ENCODE measurements at places on chromosomes 7 and 10. TPM values are rescaled to one million over a fixed set of nuclear protein-coding genes. Genes with fewer than 3 reads are reported as not detected.

DNA sequence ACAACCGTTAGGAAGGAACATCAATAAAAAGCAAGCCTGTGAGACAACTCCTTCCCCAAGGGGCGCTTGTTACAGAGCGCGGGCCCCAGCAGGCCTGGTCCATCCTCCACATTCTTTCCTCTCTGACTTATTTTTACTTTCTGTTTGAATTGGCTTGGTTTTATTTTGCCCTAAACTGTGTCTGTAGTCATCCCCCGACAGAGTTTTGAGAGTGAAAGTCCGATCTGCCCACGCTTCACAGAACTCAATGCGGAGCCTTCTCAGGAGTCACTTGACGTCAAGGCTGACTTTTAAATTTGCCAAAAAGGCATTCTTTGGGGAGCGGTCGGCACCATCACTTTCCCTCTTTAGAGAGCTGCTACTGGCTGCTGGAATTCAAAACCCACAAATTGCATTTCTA is 150.1 kb upstream of the KLF6 start:
- DNase-seq = no peak

GRCh38 chr7:6628045-6628444 is 9.1 kb upstream of the ZNF316 start:
- DNase-seq = no peak

DNA sequence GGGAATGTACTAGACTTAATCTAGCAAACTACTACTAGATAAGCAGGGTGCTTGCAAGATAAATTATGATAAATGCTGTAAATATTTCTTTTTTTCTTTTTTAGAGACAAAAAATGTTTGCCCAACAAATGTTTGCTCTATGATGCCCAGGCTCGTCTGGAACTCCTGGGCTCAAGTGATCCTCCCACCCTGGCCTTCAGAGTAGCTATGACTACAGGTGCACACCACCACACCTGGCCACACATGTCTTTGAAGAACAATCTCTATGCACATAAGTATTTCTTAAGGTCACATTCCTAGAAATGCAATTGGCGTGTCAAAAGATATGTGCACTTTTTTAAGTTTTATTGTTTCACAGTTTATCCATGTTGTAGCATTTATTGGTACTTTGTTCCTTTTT is 179.6 kb upstream of the FRMD4A start:
- no peak for DNase-seq

DNA sequence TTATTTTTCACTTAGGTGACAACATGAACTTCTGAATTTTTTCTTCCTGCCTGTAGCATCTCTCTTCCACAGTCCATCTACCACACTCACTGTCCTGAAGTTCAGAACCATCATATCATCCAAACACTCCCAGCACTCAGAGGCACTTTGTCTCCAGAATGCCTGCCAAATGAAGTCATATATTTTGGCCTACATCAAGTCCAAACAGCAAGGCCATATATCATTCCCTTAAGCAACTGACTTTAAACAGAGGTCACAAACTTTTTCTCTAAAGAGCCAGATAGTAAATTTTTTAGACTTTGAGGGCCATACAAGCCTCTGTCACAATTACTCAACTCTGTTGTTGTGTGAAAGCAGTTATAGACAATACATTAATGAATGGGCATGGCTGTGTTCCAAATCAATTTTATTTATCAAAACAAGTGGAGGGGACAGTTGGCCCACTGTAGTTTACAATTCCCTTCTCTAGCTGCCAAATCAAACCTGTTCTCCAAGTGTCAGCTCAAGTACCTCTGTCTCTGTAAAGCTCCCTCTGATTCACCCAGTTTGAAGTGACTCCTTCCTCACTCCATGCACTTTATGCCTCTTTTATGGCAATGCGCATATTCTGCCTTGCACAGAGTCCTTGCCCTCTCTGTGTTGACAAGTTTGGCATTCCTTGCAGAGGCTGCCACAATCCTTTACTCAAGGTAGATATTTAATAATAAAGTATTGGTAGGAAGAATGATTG is 305.7 kb downstream of the FZD1 start:
- DNase-seq = no peak

GRCh38 chr10:107072028-107072427 is 92.5 kb downstream of the SORCS1 start:
- DNase-seq = no peak

- DNase-seq = no peak
These were observed 196.2 kb upstream of the AGK start for GRCh38 chr7:141355032-141355431.

GRCh38 chr10:24552346-24553016 is 171.2 kb downstream of the ARHGAP21 start:
- peak; percentile 89 for DNase-seq

DNA sequence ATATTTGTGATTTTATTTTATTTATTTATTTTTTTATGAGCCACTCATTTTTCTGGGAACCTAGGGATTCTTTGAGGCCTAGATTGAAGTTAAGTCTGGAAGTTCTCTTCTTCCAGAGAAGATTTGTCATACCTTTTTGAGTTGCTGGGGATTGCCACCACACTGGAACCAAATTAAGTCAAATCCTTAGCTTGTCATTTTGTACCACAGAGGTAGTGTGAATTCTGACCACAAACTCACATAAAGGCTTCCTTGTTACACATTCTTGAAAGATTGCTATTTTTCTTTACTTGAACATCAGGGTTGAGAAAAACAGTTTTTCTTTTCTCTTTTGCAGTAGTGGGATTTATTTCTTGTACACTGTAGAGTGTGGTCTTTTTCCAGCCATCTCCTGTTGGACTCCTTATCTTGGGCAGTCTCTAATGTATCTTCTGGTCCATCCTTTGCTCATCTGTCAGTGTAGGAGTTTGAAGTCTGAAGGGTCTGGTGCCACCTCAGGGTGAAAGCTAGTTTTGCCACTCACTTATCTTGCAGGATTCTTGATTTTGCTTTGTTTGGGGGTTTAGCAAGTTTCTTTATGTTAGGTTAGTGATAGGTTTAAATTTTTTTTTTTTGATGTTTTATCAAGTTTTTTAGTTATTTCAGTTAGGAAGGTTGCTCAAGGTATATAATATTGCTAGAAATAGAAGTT is 24.8 kb downstream of the PCBD1 start:
- no peak for DNase-seq

- DNase-seq = no peak
These were observed 24.9 kb upstream of the PTPRN2 start for GRCh38 chr7:158612546-158612945.

DNA sequence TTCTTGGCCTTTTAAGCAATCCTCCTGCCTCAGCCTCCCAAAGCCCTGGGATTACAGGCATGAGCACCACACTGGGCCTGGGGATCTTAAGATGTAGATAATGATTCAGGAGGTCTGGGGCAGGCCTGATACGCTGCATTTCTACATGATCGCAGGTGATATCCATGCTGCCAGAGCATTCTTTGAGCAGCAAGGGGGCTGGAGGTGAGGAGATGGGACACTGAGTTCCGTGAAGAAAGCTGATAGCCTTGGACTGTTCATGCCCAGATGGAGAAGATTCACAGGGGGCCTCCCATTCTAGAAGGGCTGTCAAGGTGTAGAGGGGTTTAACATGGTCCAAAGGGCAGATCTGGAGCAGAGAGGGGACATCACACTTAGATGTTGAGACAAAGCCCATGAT is 480.3 kb downstream of the RPS24 start:
- no peak for DNase-seq

GRCh38 chr7:47888371-47889265 is 59.6 kb downstream of the PKD1L1 start:
- no peak for DNase-seq

DNA sequence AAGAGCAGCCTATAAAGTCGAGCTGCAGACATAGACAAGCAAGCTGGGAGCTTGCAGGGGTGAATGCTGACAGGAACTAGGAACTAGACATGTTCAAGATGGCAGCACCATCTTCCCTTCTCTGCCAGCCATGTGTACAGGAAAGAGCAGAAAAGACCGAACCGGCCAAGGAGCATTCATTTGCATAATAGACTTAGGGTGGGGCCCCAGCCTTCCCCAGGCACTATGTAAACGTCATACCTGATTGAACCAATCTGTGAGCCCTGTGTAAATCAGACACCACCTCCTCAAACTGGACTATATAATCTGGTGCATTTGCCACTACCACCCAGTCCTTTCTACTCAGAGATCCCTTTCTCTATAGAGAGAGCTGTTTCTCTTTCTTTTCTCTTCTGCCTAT is 106.9 kb upstream of the FAM3C start:
- no peak for DNase-seq

GRCh38 chr10:48898426-48898825 is 41.2 kb downstream of the LRRC18 start:
- DNase-seq = no peak

GRCh38 chr7:71682181-71682580 is 550.2 kb downstream of the GALNT17 start:
- DNase-seq = no peak

GRCh38 chr7:55339033-55340000 is 25.8 kb upstream of the LANCL2 start:
- DNase-seq = no peak

- no peak for DNase-seq
These were observed 40.5 kb downstream of the MACC1 start for GRCh38 chr7:20176578-20177242.

DNA sequence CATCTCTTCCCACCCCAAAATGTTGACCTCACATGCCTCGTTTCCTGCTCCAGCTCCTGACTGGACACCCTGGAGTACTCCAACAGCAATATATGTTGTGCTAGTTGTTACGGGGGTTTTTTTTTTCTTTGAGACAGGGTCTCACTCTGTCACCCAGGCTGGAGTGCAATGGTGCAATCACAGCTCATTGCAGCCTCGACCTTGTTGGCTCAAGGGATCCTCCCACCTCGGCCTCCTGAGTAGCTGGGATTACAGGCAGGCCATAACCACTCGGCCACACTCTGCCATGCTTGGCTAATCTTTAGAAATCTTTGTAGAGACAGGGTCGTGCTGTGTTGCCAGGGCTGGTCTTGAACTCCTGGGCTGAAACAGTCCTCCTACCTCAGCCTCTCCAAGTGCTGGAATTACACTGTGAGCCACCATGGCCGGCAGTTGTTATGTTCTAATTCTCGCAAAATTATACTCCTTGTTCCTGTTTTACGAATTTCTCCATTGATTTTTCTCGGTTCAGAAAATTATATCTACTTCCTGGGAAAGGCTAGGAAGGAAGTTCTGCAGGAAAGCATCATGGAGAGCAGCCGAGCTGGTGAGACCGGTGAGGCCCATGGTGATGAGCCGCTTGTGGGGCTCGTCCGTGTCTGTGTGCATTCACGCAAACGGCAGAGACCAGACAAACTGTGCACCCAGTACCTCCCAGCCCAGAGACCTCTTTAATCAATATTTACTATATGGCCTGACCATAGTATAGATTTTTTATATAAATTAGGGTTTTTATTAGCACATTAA is 52.4 kb upstream of the DNAJB6 start:
- DNase-seq = no peak

- peak; percentile 66 for DNase-seq
These were observed 128.5 kb downstream of the WDR11 start for GRCh38 chr10:120979435-120980278.

- DNase-seq = no peak
These were observed 854 bp downstream of the MTG1 start for GRCh38 chr10:133394801-133395221.

DNA sequence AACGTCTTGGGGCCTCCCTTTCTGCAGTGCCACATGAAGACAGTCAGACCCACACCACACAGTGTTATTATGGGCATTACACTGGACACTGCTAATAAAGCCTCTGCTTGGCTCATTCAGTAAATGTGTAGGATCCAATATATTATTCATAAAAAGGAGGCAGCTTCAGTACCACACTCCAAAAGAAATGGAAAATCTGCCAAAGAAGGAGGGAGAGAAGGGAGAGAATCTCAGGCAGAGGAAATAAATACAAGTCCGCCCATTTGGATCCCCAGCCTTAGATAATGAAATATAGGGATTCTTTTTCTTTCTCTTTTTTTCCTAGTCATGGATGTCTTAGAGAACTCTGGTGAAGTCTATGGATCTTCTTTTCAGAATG is 162.2 kb downstream of the ELMO1 start:
- no peak for DNase-seq

- no peak for DNase-seq
These were observed 102.7 kb downstream of the CABCOCO1 start for GRCh38 chr10:61765176-61766087.

Gene ZNF467
- 0.54 TPM for total RNA-seq

Gene SPDYE1
- not detected for total RNA-seq

Gene SPDYE11
- total RNA-seq = not detected

Gene SEC23IP
- 42.1 TPM for total RNA-seq

Gene IFIT1
- total RNA-seq = 52.3 TPM

Gene TRIM50
- total RNA-seq = not detected

Gene RASA4B
- total RNA-seq = 0.76 TPM

Gene SAP25
- total RNA-seq = 3.1 TPM

Gene NPY4R2
- total RNA-seq = not detected

Gene IGFBP1
- total RNA-seq = 3.3 TPM

All from Calu3 (cell line).